Fibroblast of gingiva (primary cell): ENCODE measurements at places on chromosomes 2 and 18.

- DNase-seq, result no peak
Measured at GRCh38 chr18:32668956-32669355, 103.9 kb downstream of the KLHL14 start.

GRCh38 chr2:170013802-170014551, 164.0 kb upstream of the MYO3B start:
- DNase-seq, result no peak

DNA sequence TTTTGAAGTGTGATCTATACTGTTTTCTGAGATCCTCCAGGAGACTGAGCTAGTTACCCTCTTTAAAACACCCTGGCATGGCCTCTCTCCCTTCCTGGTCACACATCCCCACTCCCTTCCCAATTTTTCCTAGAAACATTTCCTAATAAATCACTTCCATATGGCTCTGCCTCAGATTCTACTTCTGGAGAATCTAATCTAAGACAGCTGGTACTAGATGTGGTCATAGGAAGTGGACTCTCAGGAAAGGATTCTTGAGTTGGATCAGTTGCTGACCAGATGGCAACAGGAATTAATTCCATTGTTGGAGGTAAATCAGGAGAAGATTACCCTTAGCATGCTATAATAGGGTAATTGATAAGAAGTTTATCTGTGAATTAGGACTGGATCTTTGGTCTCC, 310.5 kb downstream of the SATB2 start:
- DNase-seq, result peak; percentile 77

DNA sequence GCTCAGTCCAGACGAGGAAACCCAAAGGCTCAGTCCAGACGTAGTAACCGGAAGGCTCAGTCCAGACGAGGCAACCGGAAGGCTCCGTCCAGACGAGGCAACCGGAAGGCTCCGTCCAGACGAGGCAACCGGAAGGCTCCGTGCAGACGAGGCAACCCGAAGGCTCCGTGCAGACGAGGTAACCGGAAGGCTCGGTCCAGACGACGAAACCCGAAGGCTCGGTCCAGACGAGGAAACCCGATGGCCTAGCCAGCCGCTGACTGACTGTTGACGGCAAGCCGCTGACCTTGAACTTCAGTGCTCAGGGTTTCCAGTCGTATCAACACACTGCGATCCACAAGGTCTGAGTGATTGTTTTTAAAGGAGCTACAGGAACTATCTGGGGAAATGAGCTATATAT, 150.7 kb upstream of the TPO start:
- DNase-seq, result no peak

- DNase-seq, result no peak
Measured at GRCh38 chr2:110983133-110983532, 137.6 kb upstream of the BCL2L11 start.

DNA sequence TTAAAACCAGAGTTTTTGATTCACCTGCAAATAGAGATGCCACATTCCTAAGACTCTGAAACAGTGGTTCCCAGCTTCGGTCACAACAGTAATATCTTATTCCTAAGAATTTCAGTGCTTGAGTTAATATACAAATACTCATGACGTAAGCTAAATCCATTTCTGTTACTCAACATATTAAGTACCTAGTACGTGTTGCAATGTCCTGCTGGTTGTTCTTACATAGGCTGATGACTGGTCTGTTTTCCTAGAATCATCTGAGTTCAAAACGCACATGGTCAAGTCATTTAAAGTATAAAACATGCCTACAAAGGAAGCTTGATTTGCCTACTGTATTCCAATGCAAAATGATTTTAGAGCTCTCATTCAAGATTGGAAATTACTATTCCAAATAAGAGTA, 7.2 kb downstream of the NCL start:
- DNase-seq, result peak; percentile 48

- peak; percentile 92 for DNase-seq
Measured at GRCh38 chr2:152421521-152422370, 86.8 kb downstream of the FMNL2 start.

DNA sequence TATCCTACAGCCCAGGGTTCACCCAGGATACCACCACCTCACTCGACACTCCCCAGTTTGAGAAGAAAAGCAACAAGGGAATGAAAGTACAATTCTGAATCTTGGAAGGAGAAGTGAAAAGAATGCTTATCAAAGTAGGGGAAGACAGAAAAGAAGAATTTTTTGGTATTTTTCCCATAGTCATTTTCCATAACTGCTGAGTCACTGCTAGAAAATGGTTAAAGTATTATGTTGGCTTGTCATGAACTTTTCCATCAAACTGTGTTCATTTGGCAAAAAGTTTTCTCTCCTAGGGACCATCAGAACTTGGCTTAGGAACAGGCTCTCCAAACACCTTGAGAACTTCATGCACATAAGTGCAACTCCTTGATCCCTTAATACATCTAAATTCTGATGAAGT, 192.0 kb downstream of the BCL11A start:
- no peak for DNase-seq

DNA sequence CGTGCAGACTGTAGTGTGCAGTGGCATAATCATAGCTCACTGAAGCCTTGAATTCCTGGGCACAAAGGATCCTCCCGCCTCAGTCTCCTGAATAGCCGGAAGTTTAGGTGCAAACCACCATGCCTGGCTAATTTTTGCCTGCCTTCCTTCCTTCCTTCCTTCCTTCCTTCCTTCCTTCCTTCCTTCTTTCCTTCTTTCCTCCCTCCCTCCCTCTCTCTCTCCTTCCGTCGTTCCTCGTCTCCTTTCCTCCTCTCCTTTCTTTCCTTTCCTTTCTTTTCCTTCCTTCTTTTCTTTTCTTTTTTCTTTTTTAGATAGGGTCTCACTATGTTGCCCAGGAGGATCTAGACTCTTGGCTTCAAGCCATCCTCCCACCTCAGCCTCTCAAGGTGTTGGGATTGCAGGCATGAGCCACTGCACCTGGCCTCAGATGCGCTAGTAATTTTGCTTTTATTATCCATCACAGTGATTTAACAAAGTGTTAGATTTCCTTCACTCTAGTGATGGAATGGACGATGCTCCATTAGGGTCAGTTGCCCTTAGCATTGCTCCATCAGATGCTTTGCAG, 6.6 kb upstream of the ANKRD29 start:
- no peak for DNase-seq
